ENCODE measurements at places on chromosomes 2 and 18. TPM values are rescaled to one million over a fixed set of nuclear protein-coding genes. Genes with fewer than 3 reads are reported as not detected.

DNA sequence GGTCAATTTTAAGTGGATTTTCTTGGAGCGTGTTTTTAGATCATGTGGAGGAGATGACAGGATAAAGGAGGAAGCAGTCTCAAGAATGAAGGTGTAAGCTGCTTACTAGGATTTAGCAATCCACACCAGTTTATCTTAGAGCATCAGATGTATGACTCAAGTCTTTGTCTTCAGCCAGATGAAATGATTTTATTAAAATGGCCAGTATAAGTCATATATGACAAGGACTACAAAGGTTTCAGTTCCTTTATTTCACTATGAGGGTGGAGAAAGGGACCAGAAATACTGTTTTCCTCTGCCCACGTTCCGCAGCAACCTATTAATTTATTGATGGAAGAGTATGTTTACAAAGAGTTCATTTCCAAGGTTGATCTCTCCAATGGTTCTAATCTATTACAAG is 970.5 kb upstream of the SLC39A10 start:
- H3K27me3 ChIP-seq, result no peaks in the 10 kb centered on the region
- no peak overlapping the region for H3K4me3 ChIP-seq
- no peak for DNase-seq
- no peaks in the 10 kb centered on the region for H3K36me3 ChIP-seq
- no peaks in the 10 kb centered on the region for H3K4me1 ChIP-seq

DNA sequence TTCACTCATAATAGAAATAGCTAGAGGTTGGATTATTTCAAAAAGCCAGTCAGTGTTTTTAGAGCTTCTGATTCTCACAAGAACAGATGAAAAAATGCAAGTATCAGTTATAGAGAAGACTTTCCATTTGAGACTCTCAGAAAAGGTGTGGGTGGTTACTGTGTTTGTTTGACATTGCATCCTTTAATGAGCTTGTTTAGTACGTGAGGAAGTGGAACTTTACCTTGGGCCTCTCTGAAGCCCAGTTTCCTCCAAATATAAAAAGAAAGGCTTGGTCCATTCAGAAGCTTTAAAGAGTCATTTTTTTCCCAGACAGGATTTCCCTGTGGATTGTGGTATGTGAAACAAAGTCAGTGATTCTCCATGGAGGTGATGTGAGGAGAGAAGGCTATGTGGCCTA is 89.9 kb upstream of the RANBP2 start:
- H3K27ac ChIP-seq, result no peak overlapping the region
- no peaks in the 10 kb centered on the region for H3K36me3 ChIP-seq
- H3K4me3 ChIP-seq, result no peak overlapping the region
- no peak for DNase-seq
- no peaks in the 10 kb centered on the region for H3K27me3 ChIP-seq
- H3K4me1 ChIP-seq, result peaks cover 11% of the 10 kb centered on the region

DNA sequence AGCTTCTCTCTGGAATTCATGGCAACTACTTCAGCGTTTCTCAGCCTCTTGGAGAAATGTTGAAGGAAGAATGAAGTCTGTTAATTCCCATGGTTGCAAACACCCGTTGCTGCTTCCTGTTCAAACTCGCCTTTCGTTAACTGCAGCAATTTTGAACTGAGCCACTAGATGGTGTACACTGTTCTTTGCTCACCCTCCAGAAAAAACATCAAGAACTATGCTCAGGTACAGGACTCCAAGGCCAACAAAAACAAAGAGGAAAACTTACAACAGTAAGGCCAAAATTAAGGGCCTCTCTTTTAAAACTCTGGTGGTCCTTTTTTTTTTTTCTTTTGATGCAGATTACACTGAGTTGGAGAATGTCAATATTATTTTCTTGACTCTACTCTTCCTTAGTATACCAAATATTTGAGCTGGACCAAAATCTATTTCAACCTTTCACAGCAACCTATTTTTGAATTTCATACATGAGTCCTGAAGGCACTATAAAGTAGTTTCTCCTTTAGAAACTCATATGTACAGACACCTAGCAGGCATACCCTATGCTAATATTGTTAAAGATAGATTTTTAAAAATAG is 58.2 kb downstream of the KLHL14 start:
- H3K4me3 ChIP-seq, result no peak overlapping the region
- no peak for DNase-seq
- no peaks in the 10 kb centered on the region for H3K4me1 ChIP-seq
- H3K36me3 ChIP-seq, result no peaks in the 10 kb centered on the region

CENPA gene
- not detected for total RNA-seq

SCYGR8 gene
- total RNA-seq, result not detected

Measured in ascending aorta (tissue), 2 donors.